ENCODE measurements at places on chromosomes 3 and 15.
A peak's percentile ranks its signal among the peaks of the same experiment; 100 is the strongest.

DNA sequence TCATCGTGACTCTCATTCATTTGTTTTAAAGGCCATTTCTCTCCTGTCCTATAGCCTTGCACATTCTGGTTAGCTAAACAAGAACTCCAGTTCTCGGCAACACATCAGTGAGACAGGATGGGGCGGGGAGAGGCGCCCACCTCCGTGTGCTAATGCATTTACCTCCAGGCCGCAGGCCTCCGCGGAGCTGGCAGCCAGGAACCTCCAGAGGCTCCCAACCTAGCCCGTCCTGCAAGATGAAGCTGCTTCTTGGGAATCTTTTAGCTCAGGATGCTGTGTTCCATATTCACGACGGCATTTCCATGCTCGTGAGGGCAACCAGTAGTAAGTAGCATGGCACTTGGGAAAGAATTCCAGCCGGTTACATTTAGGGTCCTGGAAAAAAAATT lies 47.9 kb downstream of the RGMA start:
- no peak for DNase-seq

- DNase-seq: no peak
These were observed 103.1 kb upstream of the TNIK start for GRCh38 chr3:171563298-171563697.

- DNase-seq: peak; percentile 92
These were observed 75.0 kb downstream of the FEM1B start for GRCh38 chr15:68352401-68353062.

- no peak for DNase-seq
These were observed 282.3 kb downstream of the SLC9A9 start for GRCh38 chr3:143565951-143566350.
